Liver (tissue), 10 donors: ENCODE measurements at places on chromosomes 6 and 20. TPM values are rescaled to one million over a fixed set of nuclear protein-coding genes. Genes with fewer than 3 reads are reported as not detected.

Gene CGA
- total RNA-seq, result not detected

Gene LY6G6D
- total RNA-seq, result not detected

Gene BMP6
- 0.93 TPM for total RNA-seq

Gene DDX43
- total RNA-seq, result 0.14 TPM

Gene GPANK1
- 8.7 TPM for total RNA-seq

Gene SMIM13
- 6.6 TPM for total RNA-seq

Gene CST8
- total RNA-seq, result not detected

Gene BPIFB1
- total RNA-seq, result 0.08 TPM

Gene KCNB1
- 0.33 TPM for total RNA-seq

Gene NOX3
- total RNA-seq, result not detected

Gene PRND
- 0.23 TPM for total RNA-seq

Gene HEBP2
- total RNA-seq, result 5.6 TPM

Gene ADGRB3
- 0.75 TPM for total RNA-seq

Gene RTEL1
- 16.9 TPM for total RNA-seq

Gene PRDM1
- total RNA-seq, result 0.37 TPM

Gene HEY2
- 1.0 TPM for total RNA-seq

Gene RFX6
- not detected for total RNA-seq

Gene ZNF311
- 0.42 TPM for total RNA-seq

Gene LCA5
- 1.8 TPM for total RNA-seq

Gene MOCS1
- total RNA-seq, result 6.7 TPM

Gene PRRT1
- not detected for total RNA-seq

Gene CDYL
- total RNA-seq, result 25.4 TPM

Gene SLC2A10
- 8.0 TPM for total RNA-seq

Gene MOG
- total RNA-seq, result not detected

Gene ADGRF5
- total RNA-seq, result 4.9 TPM

Gene CRIP3
- 1.6 TPM for total RNA-seq

Gene GABRR2
- total RNA-seq, result 0.37 TPM

Gene RIMS4
- total RNA-seq, result not detected

Gene MACROD2
- total RNA-seq, result 1.4 TPM

Gene FAM83C
- not detected for total RNA-seq

Gene LY6G5C
- 0.59 TPM for total RNA-seq

Gene PSORS1C1
- total RNA-seq, result under 0.01 TPM

Gene LRRC73
- 0.08 TPM for total RNA-seq

Gene ZNF334
- total RNA-seq, result 3.3 TPM

Gene FITM2
- total RNA-seq, result 9.9 TPM

Gene MANEA
- total RNA-seq, result 37.4 TPM

Gene GPR6
- not detected for total RNA-seq

Gene ARG1
- 800 TPM for total RNA-seq

Gene MAVS
- total RNA-seq, result 17.2 TPM

Gene LAMA2
- total RNA-seq, result 17.0 TPM

Gene WASF1
- total RNA-seq, result 3.5 TPM

Gene PTCHD4
- total RNA-seq, result 0.65 TPM

Gene NFKBIL1
- 6.7 TPM for total RNA-seq

Gene BPIFA1
- not detected for total RNA-seq

Gene PPIL6
- 0.51 TPM for total RNA-seq

Gene KCNG1
- 0.08 TPM for total RNA-seq

Gene CLPSL2
- total RNA-seq, result not detected

Gene PRL
- total RNA-seq, result not detected

Gene MEP1A
- 1.8 TPM for total RNA-seq

Gene PAK5
- 0.17 TPM for total RNA-seq

Gene GPX5
- total RNA-seq, result not detected

Gene OOEP
- total RNA-seq, result not detected

Gene BHLHE23
- not detected for total RNA-seq
